ENCODE measurements at places on chromosomes 1 and 21.

DNA sequence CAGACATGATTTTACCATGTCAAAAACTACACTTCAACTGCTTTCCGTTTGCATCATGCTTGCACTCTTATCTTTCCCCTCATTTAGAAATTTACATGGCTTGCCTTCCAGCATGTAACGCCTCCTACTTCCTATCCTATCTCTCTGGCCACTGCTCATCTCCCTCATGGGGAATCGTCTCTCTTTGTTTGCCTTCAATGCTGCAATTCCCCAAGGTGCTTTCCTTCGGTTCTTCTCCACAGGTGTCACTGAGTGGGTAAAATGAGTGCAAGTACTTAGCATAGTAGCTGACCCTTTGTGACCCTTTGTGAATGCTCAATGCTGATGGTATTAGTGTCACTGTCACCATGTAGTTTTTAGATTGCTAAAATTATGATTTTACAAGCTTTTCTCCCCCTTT lies 63.1 kb downstream of the APP start:
- no peak for DNase-seq

DNA sequence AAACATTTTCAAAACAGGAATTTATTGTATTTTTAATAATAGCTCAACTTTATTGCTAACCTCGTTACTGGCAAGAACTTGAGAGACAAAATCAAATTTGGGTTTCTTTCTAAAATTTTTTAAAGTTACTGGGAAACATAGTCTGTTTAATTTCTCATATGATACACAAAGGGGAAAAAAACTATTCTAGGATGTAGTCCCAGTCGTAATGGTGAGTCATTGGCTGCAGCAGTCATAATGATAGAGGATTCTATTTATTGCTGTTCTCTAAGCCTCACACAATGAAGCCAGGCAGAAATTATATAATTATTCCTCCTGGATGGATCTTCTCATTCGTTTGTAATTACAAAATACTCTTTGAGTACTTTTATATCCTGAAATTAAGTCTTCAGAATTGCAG lies 326.5 kb upstream of the SGIP1 start:
- no peak for DNase-seq

DNA sequence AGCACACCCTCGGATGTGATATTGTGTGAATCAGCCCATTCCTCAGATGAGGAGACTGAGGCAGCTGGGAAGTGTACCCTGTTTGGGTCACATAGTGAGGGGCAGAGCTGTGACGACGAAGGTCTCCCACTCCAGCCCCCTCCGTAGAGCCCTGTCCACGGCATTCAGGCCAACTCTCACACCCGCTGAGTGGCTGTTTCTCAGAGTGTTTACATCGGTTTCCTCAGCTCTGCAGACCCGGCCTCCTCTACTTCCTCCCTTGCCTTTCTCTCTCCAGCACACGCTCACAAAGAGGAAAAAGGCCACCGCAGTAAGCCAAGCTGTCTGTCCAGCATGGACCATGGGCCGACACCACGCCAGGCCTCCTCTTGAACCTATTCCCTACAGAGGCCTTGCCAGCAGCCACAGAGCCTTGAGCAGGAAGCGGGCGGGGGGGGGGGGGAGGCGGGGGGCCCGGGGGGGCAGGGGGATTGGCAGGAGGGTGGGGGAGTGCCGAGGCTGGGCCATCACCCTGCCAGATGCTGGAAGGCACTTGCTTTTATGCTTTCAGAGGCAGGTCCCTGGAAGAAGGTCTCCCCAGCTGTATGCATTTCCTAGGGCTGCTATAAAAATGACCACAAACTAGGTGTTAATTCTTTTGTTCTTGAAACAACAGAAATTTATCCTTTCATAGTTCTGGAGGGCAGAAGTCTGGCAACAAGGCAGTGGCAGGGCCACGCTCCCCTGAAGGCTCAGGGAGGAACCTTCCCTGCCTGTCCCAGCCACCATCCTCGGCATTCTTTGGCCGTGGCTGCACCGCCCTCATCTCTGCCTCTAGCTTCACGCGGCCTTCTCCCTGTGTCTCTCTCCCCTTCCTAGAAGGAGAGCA lies 178.4 kb downstream of the PSMG1 start:
- DNase-seq: no peak

- peak; percentile 39 for DNase-seq
Measured at GRCh38 chr1:17984583-17984982, 123.0 kb upstream of the IGSF21 start.

DNA sequence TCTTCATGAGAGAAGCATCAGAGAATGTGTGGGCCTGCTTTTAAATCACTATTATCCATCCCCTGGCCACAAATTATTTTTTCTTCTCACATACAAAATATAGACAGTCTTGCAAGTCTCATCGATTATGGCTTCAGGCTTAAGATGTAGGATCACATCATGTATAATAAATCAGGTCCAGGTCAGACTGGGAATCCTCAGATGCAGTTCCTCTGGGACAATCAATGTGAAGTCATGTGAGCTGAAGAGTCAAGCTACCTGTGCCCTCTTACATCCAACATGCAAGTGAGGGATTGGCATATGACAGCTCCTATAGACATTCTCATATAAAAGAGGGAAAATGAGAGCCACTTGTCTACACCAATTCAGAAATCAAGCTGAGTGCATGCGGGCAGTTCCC lies 631.8 kb downstream of the PTPRU start:
- no peak for DNase-seq

DNA sequence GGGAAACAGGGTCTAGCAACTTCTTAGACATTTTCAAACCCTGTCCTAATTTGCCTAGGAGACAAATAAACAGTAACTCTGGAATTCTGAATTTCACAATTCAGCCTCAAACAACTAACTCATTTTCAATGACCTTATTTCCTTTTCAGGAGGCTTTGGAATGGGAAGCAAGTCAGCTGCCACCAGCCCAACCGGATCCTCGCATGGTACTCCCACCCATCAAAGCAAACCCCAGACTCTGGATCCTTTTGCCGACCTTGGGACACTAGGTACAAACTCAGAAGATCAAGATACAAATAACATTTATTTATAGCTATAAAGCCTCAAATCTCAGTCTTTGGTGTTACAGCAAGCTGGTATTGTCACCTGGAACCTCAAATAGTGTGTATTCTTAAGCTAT lies 18.9 kb upstream of the LEPR start:
- DNase-seq: no peak

DNA sequence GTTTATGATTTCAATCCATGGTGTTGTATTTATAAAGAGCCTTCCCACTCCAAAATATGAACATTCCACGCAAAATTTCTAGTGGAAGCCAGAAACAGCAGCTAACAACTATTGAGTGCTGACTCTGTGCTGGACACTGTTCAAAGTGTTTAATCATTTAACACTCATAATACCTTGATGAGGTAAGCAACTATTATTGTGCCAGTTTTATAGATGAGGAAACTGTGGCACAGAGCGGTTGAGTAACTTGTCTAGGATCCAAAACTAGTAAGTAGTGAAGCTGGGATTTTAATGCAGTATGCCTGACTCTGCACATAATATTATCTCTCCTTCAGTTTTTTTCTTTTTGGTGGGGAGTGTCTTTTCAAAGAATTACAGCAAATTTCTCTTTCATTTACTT lies 228.3 kb downstream of the SLC35F3 start:
- DNase-seq: no peak

- no peak for DNase-seq
Measured at GRCh38 chr1:218324226-218324580, 20.9 kb upstream of the TGFB2 start.

GRCh38 chr1:37147392-37147831 lies 113.1 kb upstream of the GRIK3 start:
- no peak for DNase-seq

DNA sequence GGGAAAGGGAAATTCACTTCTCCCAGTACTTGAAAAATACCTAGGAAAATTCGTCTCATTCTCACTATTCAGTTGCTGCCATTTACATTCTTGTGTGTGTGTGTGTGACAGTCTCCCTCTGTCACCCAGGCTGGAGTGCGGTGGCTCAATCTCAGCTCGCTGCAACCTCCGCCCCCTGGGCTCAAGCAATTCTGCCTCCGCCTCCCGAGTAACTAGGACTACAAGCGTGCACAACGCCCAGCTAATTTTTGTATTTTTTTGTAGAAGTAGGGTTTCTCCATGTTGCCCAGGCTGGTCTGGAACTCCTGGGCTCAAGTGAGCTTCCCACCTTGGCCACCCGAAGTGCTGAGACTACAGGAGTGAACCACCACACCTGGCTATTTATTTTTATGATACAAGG lies 1.2 kb downstream of the SNAPIN start:
- no peak for DNase-seq

DNA sequence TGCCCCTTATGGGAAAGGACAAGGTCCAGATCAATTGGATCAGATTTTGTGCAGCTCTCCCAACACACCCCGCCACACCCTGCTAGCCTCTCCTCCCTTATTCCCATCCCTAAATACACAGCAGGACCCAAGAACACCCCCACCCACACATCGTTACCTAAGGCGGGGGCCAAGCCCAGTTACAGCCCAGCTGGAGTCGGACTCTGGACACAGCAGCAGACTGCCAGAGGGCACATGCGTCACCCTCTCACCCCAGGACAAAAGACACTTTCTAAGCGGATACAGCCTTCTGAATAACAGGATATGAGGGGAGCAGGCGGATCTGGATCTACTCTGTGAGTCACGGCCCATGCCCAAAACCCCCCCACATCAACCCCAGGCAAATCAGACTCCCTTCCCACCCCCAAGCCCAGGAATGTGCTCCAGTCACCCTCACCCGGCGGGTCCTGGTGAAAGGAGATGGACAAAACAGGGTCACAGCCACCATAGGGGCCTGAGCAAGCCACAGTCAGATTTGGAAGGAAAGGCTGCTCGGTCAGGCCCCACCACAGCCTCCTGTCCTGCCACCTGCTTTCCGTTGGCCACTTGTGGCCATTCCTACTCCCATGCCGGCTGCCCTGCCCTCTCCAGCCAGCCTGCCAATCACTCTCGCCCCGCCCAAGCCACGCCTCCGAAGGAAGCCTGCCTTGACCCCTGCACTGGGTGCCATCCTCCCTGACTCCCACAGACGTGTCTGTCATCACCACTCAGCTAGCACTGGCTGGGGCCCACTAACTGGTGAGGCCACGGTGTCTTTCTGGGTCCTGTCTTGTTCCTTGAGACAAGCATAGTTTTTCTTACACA lies 4.0 kb downstream of the S100A16 start:
- DNase-seq: no peak

GRCh38 chr1:202117898-202118371 lies 4.8 kb upstream of the GPR37L1 start:
- DNase-seq: no peak

DNA sequence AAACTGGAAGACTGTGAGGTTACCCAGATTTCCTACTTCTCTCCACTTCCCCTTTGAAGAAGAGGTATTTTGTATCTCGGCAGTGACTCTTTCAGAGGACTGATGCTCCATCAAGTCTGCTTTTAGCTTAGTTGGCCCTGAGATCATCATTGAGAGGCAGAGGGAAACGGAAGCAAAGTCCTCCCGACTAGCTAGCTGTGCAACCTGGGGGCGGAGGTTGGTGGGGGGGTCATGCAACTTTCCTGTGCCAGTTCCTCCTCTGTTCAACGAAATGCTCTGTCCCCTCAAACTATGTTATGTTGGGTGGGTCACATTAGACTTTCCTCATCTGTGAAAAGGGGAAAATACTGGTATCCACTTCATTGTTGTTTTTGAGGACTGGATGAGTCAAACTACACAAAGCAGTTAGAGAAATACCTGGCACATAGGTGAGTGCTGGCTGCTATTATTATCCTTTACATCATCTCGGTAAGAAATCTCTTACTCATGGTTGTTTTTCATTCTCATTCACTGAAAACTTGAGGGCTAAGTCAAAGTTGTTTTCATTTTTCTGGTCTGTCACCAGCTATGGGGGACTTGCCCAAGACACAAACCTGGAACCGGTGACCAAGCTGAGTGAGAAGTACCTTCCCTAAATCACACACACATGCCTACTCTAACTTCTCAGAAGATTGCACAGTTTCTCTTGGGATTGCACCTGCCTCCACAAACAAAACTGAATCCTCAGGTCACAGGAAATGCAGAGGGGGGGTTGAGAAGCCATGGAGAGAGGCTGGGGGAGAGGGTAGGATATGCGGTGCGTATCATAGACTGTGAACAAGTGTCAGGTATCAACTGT lies 83.3 kb downstream of the ABCA4 start:
- DNase-seq: no peak

- no peak for DNase-seq
Measured at GRCh38 chr1:44642255-44642654, 32.0 kb downstream of the TMEM53 start.

- no peak for DNase-seq
Measured at GRCh38 chr1:231337043-231337471, 595 bp downstream of the EXOC8 start.

DNA sequence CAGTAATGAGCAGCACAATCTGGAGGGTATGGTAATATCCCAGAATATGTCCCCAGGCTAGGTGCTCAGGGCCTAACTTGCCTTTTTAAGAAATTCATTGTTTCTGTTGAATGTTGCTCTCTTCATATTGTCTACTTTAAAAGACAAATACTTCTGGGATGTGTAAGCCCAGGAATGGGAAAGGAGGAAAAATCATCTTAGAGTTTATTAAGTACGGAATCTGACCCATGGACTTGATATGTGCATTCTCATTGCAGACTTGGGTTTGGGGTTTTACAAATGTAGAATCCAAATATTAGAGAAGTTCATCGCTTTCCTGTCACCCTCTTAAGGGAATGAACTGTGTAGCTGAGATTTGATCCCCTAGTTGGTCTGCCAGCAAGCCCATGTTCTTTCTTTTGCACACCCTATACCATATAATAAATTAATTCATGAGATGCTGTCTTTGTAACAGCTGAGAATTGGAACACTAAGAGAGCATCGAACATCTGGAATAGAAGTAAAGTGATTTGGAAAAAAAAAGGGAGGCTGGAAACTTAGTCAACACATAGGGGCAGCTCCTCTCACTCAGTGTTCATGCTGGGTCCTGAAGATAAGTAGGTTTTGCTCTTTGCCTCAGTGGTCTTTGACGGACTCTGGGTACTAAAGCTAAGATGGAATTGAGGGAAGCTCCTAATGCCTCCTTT lies 235.8 kb upstream of the C1orf105 start:
- DNase-seq: no peak

GRCh38 chr1:51313961-51314777 lies 16.2 kb downstream of the TTC39A start:
- DNase-seq: no peak

- no peak for DNase-seq
Measured at GRCh38 chr21:44357064-44357837, 3.8 kb downstream of the TRPM2 start.

GRCh38 chr21:42746593-42747275 lies 93.3 kb downstream of the PDE9A start:
- no peak for DNase-seq

DNA sequence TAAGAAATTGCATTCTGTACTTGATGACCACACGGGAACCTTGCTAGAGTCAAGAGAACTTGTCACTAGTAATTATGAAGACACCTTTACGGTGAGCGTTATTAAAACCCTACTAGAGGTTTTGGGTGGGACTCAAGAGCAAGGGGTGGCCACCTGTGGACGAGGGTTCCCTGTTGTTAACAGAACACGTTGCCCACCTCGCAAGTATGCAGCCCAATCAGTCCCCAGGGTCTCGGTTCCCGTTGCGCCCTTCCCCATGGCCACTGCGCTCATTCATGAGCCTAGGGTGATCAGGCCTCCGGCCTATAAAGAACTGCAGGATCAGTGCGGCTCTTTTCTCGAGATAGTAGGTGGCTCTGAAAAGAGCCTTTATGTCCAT lies 30.2 kb upstream of the RNF187 start:
- no peak for DNase-seq

- no peak for DNase-seq
Measured at GRCh38 chr1:204314171-204314892, 45.4 kb downstream of the PLEKHA6 start.

Measured in NCI-H1694 (cell line).